ENCODE measurements at places on chromosomes 3 and 15.

DNA sequence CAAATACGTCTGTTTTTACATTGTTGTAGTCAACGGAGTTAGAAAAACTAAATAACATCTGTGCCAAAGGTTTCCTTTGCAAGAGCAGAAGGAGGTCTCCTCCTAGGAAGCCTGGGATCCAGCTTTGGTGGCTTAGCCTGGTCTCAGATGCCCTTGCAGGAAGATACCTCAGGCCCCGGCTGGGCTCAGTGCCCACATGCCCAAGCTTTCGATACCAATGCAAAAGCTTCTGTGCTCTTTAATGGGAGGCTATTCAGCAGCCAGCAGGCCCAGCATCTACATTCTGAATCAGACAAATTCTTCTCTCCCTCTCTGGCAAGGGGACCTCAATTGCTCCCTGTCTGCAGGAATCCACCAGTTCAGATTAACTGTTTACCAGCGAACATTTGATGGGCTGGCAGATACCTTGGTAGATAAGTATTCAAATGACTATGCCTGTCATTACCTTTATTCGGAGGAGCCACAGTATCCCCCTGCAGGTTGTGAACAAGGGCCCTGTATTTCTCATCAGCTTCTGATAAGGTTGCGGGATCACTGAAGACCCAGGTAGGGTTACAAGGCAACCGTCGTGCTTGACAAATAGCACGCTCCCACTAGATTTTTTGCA is 180.1 kb upstream of the KBTBD8 start:
- DNase-seq: no peak

- no peak for DNase-seq
Measured at GRCh38 chr15:71807125-71807629, 3.2 kb upstream of the NR2E3 start.

DNA sequence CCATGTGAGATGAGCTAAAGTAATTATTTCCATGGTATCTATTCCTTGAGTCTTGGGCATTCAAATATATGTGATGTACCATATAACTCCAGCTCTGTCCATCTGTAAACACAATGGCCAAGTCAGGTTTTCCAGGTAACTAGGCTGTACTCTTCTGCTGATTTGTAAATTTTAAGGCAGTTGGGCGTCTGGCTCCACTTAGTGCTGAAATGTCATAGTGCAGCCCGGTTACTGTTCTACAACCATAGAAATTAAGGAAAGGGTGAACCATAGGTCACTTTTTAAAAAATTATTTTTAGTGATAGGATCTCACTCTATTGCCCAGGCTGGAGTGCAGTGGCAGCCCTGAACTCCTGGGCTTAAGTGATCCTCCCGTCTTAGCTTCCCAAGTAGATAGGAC is 44.7 kb upstream of the GOLM2 start:
- DNase-seq: no peak

DNA sequence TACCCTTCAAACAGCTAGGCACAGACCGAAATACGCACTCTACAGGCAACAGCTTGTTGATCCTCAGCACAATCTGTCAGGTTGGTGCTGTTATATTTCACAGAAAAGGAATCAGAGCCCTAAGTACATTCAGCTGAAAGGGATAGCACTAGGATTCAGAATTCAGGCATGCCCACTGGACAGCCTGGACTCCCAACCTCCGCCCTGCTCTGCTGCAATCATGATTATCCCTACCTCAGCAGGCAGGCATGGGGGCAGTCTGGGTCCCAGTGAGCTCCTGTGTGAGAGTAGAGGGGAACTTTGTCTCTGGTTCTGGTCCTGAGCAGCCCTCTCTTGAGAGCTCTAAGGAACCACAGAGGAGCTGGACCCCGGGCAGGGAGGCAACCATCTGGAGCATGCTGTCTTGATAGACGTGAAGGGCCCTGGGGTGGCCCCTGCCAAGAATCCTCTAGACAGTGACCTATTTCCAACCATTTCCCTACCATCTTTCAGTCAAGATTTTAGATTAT is 23.4 kb upstream of the NOX5 start:
- no peak for DNase-seq

GRCh38 chr3:13200946-13201345 is 127.7 kb upstream of the IQSEC1 start:
- DNase-seq: no peak

DNA sequence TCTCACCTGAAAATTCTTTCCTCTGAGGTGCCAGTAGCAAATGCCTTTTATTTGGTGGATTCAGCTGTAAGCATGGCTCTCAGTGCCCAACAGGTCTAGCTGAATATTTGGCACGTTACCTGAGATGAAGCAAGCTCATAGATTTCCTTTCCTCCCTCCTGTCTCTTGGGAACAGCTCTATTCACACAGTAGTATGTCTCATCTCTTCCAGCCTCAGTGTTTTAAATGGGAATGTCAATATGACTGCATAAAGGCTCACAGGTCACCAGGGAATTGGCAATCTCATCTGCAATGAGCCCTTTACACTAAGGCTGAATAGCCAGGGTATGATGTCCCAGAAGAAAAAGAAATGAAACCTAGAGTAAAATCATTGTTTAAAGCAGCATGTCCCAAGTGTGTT is 733.5 kb downstream of the NTRK3 start:
- DNase-seq: no peak

- DNase-seq: no peak
Measured at GRCh38 chr3:140277886-140278285, 342.9 kb downstream of the CLSTN2 start.

DNA sequence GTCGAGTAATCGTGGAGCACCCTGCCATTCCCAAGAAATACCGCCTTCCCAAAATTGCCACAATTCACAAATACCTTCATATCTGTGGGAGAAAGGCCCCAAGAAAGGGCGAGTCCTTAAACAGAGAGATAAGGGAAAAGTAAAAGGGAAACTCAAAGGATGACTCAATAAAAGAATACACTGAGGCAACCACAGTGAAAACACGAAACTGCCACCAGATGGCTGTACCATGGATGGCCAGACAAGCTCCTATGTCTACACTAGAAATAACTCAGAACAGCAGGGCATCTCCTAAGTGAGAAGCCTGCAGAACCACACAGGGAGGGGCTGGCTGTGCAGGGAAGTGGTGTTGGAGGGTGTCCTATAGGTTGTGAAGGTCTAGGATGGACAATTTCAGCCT is 25.0 kb downstream of the SRGAP3 start:
- no peak for DNase-seq

GRCh38 chr3:168223085-168223484 is 127.4 kb upstream of the GOLIM4 start:
- no peak for DNase-seq

GRCh38 chr15:76663529-76663928 is 241.6 kb downstream of the SCAPER start:
- no peak for DNase-seq

GRCh38 chr15:65085990-65086679 is 9.6 kb downstream of the KBTBD13 start:
- DNase-seq: no peak

DNA sequence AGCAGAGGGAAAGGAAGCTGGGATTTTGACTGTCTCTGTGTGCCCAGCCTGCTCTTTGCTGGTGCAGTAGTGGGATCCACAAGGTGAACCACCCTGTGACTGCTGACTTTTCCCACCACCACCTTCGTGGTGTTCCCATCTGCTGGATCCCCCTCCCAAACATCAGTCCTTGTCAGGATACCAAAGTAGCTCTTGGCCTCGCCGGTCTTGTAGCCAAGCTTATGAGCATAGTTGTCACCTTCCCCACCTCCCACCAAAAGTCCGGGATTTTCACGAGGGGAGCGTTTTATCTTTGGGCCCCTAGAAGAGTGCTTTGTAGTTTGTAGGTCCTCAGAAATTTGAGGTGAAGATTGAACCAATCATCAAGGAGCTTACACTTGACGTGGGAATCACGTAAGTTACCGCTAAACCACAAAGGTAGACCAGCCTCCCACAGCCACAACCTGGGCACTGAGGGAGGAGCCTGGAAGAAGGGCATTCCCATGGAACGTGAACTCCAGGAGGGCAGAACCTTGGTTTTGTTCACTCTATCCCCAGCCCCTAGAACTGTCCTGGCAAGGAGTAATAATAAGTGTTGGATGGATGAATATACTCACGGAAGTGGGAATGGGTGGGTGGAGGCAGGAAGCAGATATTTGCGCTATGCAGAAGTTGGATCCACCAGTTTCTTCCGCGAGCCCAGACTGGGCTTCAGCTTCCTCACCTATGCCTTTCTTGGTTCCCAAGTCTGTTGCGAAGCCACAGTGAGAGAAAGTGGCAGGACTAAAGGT is 814 bp upstream of the TEX264 start:
- DNase-seq: peak; percentile 78
